ENCODE measurements at places on chromosomes 2 and 18. TPM values are rescaled to one million over a fixed set of nuclear protein-coding genes. Genes with fewer than 3 reads are reported as not detected.

HJURP gene
- 22.6 TPM for total RNA-seq

DNA sequence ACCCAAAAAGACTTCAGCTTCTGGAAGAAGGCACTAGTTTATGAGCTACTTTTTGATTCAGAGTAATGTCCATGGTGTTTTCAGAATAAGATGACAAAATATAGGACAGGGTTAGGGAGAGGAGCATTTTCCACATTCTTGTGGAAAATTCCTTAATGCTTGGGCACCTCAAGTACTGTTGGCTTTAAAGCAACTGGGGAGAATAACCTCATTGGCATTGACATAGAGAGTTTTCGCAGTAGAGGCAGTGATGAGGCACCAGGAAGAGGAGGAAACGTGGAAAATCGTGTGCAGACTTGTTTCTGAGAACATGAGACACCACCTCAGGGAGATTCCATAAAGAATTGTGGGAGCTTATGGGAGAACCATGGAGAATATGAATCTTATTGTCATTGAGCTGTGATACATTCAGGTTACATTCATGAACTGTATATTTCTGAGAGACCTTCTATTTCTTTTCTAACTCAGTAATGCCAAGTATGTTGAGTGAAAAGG, 929.0 kb upstream of the NRXN1 start:
- DNase-seq, result no peak

- no peak for DNase-seq
These were observed 177.8 kb upstream of the EPAS1 start for GRCh38 chr2:46119453-46119852.

DNA sequence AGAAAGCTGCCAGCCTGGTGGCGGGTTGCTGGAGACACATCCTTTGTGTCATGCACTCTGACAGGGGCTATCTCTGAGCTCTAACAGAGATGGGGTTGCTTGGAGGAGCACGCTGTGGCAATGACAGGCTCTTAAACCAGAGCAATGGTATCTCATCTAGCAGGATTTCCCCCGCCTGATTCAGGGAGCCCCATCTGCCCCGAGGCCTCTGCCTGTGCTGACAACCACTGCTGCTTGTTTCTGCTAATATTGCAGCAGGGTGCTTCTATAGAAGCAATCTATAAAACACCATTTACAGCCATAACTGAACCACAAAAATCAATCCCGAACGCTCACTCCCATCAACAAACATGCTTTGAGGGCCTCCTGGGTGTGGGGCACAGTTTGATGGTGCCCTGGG, 12.8 kb upstream of the DNPEP start:
- no peak for DNase-seq

BUB1 gene
- 45.8 TPM for total RNA-seq

CGREF1 gene
- 0.28 TPM for total RNA-seq

GRCh38 chr18:76985951-76986236, 146.7 kb downstream of the MBP start:
- no peak for DNase-seq

GPD2 gene
- 100 TPM for total RNA-seq

POTEC gene
- not detected for total RNA-seq

GRCh38 chr2:239264838-239265651, 135.8 kb downstream of the HDAC4 start:
- peak; percentile 61 for DNase-seq

DNA sequence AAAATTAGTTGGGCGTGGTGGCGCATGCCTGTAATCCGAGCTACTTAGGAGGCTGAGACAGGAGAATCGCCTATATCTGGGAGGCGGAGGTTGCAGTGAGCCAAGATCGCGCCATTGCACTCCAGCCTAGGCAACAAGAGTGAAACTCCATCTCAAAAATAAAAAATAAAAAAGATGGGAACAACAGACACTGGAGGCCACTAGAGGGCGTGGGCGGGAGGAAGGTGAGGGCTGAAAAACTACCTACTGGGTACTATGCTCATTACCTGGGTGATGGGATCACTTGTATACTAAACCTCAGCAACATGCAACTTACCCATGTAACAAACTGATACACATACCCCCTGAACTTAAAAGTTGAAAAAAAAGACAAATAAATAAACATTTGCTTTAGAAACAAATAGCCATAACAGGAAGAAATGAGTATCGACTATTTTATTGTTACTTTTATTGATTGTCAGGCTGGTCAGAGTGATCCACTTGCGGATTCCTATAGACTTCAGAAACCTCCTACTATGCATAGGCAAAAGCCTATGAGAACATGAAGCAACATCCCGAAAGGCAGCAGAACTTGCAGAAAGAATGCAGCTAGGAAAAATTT, 61.0 kb downstream of the TMEM163 start:
- no peak for DNase-seq

GRCh38 chr18:27921392-27921791, 255.5 kb downstream of the CDH2 start:
- DNase-seq, result no peak

- DNase-seq, result no peak
These were observed 32.2 kb downstream of the MREG start for GRCh38 chr2:215981115-215981514.

Measured in IMR-90 (cell line).